ENCODE measurements at places on chromosomes 3 and 15.

DNA sequence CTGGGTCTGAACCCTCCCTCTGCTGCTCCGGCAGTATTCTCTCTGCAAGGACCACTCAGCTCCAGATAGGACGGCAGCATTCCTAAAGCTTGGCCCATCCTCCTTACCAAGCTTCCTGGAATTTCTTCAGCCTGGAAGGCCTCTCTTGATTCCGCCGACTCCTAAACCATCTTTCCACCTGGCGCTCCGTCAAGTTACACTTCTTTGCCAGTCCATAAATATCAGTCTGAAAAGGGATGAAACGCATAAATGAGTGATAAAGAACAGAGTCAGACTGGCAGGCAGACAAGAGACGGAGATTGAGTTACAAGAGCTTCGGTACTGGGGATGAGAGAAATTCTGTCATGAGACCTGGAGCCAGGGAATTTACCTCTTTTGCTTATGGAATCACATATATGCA is 44.3 kb downstream of the CERS3 start:
- DNase-seq: no peak

- DNase-seq: no peak
Measured at GRCh38 chr3:152232679-152233078, 36.0 kb upstream of the MBNL1 start.

DNA sequence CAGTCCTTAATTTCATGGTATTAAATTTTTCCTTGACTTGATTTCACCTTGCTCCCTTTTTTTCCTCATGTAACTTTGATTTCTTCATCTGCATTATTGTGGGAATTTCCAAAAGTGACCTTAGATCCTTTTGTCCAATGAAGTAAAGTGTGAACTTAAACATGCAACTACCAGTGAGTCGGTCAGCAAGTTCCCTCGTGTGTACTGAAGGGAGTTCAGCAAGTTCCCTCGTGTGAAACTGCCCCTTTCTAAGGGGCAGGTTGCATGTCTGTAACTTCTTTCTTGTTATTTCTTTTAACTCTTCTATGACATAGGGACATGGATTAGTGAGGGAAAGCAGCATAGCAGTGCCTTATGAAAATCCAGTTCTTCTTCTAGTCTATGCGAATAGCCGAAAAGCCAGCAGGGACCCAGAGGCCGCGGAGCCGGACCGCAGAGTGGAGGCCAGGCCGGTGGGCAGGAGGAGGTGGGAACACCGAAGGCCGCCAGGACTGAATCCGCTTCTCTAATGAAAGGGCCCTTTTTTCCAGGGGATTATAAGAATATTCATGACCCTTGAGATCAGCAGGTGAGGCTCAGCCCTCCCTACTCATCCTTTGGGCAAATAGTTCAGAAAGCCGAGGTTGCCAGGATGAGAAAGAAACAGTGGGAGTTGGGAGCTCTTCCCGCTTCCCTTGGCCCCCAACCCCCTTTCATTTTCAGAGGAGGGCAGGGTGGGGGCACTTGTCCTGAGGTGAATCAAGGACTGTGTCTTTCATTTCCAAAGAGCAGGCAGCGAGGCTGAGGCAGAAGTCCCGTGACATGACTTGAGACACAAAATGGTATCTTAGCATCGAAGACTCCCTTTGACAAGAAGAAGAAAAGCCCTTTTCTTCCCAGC is 117.5 kb downstream of the OPA1 start:
- no peak for DNase-seq

- DNase-seq: peak; percentile 19
Measured at GRCh38 chr15:44066211-44066827, 128.8 kb downstream of the FRMD5 start.

- no peak for DNase-seq
Measured at GRCh38 chr3:146104068-146104467, 56.9 kb downstream of the PLOD2 start.

- DNase-seq: peak; percentile 78
Measured at GRCh38 chr3:43894176-43895049, 203.7 kb downstream of the ABHD5 start.

- DNase-seq: no peak
Measured at GRCh38 chr15:77179541-77179998, 108.7 kb upstream of the TSPAN3 start.

GRCh38 chr15:65979316-65979715 is 110.0 kb downstream of the RAB11A start:
- no peak for DNase-seq

DNA sequence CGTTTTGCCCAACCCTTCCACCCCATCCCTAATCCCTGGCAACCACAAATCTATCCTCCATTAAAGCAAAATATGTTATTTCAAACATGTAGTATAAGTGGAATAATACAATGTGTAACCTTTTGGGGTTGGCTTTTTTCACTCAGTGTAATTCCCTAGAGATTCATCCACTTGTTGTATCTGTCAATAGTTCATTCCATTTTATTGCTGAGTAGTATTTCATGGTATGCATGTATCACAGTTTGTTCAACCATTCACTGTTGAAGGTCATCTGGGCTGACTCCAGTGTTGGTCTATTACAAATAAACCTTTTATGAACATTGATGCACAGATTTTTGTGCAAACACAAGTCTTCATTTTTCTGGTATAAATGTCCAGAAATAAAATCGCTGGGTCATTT is 38.8 kb downstream of the BSN start:
- DNase-seq: no peak

DNA sequence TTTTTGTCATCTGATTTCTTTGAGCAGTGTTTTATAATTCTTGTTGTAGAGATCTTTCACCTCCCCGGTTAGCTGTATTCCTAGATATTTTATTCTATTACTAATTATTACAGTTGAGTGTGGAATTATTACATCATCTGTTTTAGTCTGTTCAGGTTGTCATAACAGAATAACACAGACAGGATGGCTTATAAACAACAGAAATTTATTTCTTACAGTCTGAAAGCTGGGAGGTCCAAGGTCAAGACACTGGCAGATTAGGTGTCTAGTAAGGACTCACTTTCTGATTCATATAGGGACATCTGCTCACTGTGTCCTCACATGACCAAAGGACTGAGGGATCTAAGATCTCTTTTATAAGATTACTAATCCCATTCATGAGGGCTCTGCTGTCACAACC is 121.3 kb upstream of the THBS1 start:
- DNase-seq: no peak

DNA sequence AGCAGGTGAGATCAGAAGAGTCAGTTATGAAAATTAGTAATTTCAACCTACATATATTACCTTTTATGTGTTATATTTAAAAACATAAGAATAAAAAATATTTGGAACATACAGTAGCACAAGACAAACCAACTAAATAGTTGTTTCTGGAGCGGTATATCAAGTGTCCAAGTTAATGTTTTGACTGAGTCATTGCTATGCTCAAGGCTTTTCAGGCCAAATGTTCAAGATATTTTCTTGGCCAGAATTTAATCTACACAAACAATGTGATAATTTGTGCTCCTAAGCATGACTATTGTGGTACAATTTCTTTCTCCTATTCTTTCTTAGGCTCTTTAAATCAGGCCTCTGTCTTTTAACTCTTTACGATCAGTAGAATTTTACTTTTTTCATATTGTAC is 412.4 kb downstream of the RAP2B start:
- DNase-seq: no peak

DNA sequence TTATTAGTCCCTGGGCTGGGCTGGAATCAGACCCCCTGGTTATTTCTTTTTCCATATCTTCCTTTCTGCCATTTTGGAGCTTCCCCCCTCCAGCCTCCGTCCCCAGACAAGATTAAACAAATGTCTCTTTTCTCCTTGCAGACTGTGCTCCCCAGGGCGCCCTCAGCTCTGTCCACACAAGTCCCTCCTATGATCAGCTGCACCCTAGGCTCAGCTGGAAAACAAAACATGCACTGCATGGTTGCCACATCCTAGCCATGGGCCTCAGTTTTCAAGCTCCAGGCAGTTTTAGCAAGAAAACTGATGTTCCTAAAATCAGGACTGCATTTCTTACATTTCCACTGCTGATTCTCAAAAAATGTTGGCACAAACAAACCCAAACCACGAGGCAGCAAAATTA is 23.5 kb upstream of the RFTN1 start:
- DNase-seq: no peak

- no peak for DNase-seq
Measured at GRCh38 chr15:89648106-89649012, 6.9 kb downstream of the KIF7 start.

GRCh38 chr15:55970286-55970685 is 23.1 kb downstream of the NEDD4 start:
- DNase-seq: no peak

DNA sequence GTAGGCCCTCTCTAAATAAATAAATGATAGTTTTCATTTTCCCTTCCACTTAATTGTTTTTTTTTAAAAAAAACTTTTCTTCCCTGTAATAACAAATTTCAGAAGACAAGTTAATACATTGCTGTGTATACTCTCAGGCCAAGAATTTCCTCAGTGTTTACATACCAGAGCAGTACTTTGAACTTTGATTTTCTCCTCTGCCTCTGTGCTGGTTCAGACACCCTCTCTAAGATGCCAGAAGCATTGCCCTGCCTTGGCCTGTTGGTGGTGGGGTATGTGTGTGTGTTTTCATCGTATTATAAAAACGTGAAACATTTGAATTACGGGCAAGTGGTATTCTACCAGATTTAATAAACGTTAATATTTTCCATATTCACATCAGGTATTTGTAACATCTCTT is 70.1 kb downstream of the SMAD3 start:
- DNase-seq: no peak

DNA sequence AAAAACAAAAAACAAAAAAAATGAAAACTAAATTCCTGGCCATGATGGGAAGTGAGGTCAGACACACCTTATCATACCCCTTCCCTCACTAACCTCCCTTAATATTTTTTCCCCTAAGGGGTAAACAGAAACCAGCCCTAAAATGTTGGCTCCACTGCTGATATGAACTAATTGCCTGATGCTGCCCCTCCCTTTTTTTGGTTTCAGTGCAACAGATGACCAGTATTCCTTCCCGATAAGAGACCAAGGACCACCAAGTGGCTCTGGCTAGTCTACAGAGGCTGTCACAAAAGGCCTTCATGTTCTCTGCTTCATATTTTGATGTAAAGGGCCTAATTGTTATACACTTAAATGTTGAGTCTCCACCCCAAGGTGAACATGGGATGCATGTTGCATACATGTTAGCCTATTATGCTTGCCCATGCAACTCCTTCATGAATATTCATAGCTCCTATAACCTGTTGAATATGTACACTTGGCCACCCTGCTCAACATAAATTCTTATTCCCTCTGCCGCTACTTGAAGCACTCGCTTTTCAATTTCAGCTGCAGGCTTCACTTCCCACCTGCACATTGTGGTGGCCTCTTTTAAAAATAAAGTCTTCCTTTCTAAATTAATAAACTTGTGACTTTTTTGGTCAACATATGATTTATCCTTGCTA is 12.3 kb upstream of the STAC start:
- DNase-seq: no peak

DNA sequence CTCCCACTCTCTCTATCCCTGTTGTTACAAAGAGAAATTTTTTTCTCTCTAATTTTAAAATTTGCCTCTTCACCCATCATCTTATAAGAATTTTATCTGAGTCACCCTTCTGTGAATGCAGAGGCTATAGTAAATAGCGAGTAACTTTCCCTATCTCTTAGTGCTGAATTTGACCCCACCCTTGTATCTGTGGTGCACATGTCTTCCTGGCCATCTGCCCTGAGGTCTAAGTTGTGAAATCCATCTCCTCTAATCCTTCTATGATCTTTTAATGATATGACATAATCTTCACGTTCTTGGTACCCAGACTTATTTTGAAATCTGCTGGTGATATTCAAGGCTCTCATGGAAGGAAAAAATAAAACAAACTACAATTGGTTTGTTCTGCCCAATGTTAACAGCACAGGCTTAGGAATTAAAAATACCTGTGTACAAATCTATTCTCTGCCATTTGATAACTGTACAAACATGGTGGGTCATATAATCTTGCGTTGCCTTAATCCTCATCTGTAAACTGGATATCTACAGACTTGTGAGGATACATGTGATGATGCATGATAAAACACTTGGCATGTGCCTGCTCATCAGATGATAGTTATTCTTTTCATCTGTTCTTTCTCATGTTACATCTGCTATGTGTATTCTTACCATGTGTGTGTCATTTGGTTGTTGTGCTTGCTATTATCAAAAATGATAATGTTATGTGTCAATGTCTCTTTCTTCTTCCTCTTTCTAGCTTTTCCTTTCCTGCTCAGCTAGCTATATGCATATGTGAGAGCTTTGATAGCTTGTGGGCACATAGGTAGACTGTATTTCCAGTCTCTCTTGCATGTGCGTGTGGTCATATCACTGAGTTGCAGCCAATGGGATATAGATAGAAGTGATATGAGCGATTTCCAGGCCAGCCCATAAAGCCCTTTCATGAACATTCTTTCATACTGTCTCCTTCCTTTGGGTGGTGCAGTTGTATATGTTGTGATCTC is 13.7 kb upstream of the CCR3 start:
- DNase-seq: no peak

DNA sequence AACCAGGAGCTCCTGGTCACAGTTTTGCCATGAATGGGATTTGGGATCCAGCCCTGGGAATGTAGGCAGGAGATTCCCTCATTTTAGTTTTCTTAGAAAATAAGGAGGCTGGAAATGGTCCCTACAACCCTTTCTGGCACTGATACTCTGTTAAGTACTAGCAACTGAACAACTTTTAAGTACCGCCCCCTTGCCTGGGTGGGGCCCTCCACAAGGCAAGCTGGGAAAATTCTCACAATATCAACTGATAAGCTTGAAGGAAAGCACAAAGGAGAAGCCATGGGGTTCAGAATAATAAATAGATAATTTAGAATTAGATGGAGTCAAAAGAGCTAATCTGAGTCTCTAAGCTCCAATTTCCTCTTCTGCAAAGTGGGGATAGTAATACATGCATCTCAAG is 4.2 kb upstream of the DGKG start:
- no peak for DNase-seq

- no peak for DNase-seq
Measured at GRCh38 chr3:190387578-190388213, at the start of gene CLDN16. CLDN16 (plus strand) TSS chr3:190388163; CDS start chr3:190388330, 167 bp downstream.

- DNase-seq: no peak
Measured at GRCh38 chr3:72231439-72232196, 446.7 kb upstream of the PROK2 start.

- DNase-seq: no peak
Measured at GRCh38 chr15:100836501-100836900, 43.1 kb upstream of the ALDH1A3 start.

GRCh38 chr15:73599934-73600333 is 33.3 kb downstream of the NPTN start:
- DNase-seq: no peak

- no peak for DNase-seq
Measured at GRCh38 chr3:94083261-94083660, 20.4 kb downstream of the NSUN3 start.

DNA sequence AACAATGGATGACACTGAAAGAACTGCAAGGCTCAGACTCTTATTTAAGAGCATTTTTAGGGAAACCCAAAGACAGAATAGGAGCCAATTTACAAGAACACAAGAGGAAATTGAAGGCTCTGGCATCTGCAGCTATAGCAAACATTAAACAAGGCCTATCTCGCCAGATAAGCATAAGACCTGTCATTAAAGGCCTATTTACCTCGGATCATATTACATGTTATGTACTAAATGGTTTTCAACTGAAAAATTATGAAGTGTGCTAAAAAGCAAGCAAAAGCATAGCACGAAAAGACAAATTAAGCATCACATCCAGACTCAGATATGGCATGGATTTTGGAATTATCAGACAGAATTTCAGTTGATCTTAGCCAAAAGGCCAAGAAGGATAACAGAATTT is 617.1 kb downstream of the SQOR start:
- DNase-seq: peak; percentile 88
